ENCODE measurements at places on chromosomes 6 and 20.

GRCh38 chr6:148915810-148916209 lies 169.0 kb downstream of the UST start:
- H3K36me3 ChIP-seq: peaks cover 2% of the 10 kb centered on the region
- DNase-seq: no peak
- H3K4me3 ChIP-seq: no peak overlapping the region

- no peaks in the 10 kb centered on the region for H3K36me3 ChIP-seq
- H3K27me3 ChIP-seq: peaks cover 13% of the 10 kb centered on the region
- no peak for DNase-seq
- H3K27ac ChIP-seq: no peak overlapping the region
Observed at GRCh38 chr6:156697225-156697830, 79.8 kb upstream of the ARID1B start.

DNA sequence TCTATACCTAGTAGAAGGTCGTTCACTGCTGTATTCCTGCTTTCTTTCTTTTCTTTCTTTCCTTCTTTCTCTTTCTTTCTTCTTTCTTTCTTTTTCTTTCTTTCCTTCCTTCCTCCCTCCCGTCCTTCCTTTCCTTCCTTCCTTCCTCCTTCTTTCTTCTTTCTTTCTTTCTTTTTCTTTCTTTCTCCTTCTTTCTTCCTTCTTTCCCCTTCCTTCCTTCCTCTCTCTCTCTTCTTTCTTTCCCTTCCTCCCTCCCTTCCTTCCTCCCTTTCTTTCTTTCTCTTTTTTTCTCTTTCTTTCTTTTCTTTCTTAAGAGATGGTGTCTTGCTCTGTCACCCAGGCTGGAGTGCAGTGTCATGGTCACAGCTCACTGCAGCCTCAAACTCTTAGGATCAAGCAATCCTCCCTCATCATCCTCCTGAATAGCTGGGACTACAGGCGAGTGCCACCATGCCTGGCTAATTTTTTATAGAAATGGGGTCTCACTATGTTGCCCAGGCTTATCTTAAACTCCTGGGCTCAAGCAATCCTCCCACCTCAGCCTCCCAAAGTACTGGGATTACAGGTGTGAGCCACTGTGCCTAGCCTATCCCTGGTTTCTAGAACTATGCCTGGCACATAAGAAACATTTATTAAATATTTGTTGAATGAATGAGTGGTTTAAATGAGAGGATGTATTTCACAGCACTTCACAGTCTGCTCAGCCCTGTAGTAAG lies 2.6 kb upstream of the DNPH1 start:
- no peak for DNase-seq
- H3K27me3 ChIP-seq: peaks cover 31% of the 10 kb centered on the region
- H3K27ac ChIP-seq: no peak overlapping the region
- no peaks in the 10 kb centered on the region for H3K4me1 ChIP-seq
- H3K36me3 ChIP-seq: no peaks in the 10 kb centered on the region
- no peak overlapping the region for H3K4me3 ChIP-seq

DNA sequence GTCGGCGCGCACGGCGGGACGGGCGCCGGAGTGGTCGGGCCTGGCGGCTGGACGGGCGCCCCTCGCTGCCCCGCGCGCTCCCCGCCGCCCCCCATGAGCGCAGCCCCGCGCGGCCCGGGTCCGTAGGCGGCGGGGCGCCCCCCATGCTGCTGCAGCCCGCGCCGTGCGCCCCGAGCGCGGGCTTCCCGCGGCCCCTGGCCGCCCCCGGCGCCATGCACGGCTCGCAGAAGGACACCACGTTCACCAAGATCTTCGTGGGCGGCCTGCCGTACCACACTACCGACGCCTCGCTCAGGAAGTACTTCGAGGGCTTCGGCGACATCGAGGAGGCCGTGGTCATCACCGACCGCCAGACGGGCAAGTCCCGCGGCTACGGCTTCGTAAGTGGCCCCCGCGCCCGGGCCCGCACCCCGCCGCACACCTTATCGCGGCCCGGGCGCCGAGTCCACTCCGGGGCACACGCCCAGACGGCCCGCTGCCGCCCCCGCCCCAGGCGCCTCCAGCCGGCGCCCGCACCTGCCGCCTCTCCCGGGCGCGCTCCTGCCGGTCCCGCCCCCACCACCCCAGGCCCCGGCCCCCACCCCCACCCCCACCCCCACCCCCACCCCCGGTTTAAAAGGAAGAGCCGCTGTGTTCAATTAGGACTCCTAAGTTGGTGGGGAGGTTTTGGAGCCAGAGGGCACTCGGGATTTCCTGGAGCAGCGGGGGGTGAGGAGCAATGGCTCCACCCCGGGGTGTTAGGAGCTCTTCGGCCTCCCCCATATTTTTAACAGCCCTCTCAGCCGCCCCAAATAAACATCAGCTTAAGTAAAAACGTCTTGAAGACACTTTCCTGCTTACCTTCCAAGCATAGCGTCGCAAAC lies 474 bp downstream of the RBM38 start:
- H3K4me1 ChIP-seq: peaks cover 23% of the 10 kb centered on the region
- H3K4me3 ChIP-seq: peak overlapping the region; percentile 80
- H3K27me3 ChIP-seq: peaks cover 7% of the 10 kb centered on the region
- peaks cover 8% of the 10 kb centered on the region for H3K36me3 ChIP-seq
- H3K27ac ChIP-seq: no peak overlapping the region
- peak; percentile 20 for DNase-seq

DNA sequence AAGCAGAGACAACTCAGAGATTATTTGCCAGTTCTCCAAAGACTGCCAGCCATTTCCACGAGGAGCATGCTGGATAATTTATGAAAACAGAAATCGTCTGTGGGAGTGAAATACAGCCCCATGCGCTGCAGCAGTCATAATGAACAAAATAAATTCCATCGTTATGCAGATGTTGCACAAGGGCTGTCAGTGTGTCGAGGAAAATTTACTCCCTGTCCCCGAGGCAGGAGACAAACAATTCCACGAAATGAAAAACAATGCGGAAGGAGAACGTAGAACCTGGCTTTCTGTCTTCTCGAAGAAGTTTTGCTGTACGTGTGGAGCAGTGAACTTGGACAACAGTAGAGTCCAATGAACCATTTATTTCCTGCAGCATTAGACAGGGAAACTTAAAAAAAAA lies 399.4 kb downstream of the CD83 start:
- no peak overlapping the region for H3K4me3 ChIP-seq
- peaks cover under 1% of the 10 kb centered on the region for H3K27me3 ChIP-seq
- peaks cover 8% of the 10 kb centered on the region for H3K4me1 ChIP-seq

GRCh38 chr20:2883726-2884637 lies 10.7 kb downstream of the PTPRA start:
- no peak overlapping the region for H3K4me3 ChIP-seq
- no peak for DNase-seq
- H3K36me3 ChIP-seq: peaks cover 1% of the 10 kb centered on the region
- H3K27me3 ChIP-seq: no peaks in the 10 kb centered on the region
- H3K4me1 ChIP-seq: peaks cover 6% of the 10 kb centered on the region

GRCh38 chr6:21180155-21180554 lies 413.4 kb upstream of the SOX4 start:
- peaks cover 6% of the 10 kb centered on the region for H3K4me1 ChIP-seq
- DNase-seq: no peak
- H3K27me3 ChIP-seq: no peaks in the 10 kb centered on the region
- no peak overlapping the region for H3K27ac ChIP-seq
- H3K4me3 ChIP-seq: no peak overlapping the region

- H3K27ac ChIP-seq: no peak overlapping the region
- peaks cover 30% of the 10 kb centered on the region for H3K4me1 ChIP-seq
- DNase-seq: no peak
- H3K27me3 ChIP-seq: peaks cover 22% of the 10 kb centered on the region
- H3K36me3 ChIP-seq: no peaks in the 10 kb centered on the region
Observed at GRCh38 chr20:24634855-24635254, 165.4 kb downstream of the SYNDIG1 start.

- peaks cover 5% of the 10 kb centered on the region for H3K27me3 ChIP-seq
- no peak overlapping the region for H3K4me3 ChIP-seq
- H3K36me3 ChIP-seq: no peaks in the 10 kb centered on the region
- H3K27ac ChIP-seq: no peak overlapping the region
Observed at GRCh38 chr6:6680526-6680925, 92.0 kb downstream of the LY86 start.

GRCh38 chr6:105601541-105602236 lies 198.8 kb upstream of the PREP start:
- H3K27me3 ChIP-seq: no peaks in the 10 kb centered on the region
- H3K4me3 ChIP-seq: no peak overlapping the region
- H3K36me3 ChIP-seq: no peaks in the 10 kb centered on the region
- peaks cover 23% of the 10 kb centered on the region for H3K4me1 ChIP-seq
